ENCODE measurements at places on chromosomes 3 and 15.

DNA sequence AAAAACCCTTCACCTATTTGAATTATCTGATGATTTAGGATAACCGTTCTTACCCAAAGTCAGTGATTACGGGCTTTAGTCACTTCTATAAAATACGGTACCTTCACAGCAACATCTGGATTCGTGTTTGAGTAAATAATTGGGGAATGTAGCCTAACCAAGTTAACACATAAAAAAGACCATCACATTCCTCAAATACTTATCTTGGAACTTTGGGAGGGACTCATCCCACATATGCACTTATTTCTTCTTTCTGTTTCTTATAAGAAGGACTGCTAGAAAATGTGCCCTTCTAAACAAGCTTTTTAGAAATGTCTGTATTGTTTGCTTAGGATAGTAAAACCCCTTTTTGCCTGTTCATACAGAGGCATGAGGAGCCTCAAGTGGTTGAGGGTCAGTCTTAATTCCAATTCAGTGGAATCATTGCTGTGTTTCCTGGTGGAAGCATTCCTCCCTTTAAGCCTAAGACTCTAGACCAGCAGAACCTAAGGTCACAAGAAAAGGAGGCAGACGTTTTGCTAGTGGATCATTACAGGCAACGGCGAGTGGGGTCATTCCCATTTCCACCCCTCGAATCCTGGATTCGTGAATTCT, 67.5 kb downstream of the TMEM44 start:
- peaks cover 5% of the 10 kb centered on the region for H3K4me1 ChIP-seq
- H3K27me3 ChIP-seq: no peaks in the 10 kb centered on the region
- no peak overlapping the region for H3K27ac ChIP-seq
- DNase-seq: no peak
- no peaks in the 10 kb centered on the region for H3K36me3 ChIP-seq

GRCh38 chr3:109643590-109643989, 306.2 kb upstream of the DPPA4 start:
- H3K27me3 ChIP-seq: no peaks in the 10 kb centered on the region
- H3K36me3 ChIP-seq: no peaks in the 10 kb centered on the region
- peaks cover 5% of the 10 kb centered on the region for H3K4me1 ChIP-seq
- DNase-seq: no peak

DNA sequence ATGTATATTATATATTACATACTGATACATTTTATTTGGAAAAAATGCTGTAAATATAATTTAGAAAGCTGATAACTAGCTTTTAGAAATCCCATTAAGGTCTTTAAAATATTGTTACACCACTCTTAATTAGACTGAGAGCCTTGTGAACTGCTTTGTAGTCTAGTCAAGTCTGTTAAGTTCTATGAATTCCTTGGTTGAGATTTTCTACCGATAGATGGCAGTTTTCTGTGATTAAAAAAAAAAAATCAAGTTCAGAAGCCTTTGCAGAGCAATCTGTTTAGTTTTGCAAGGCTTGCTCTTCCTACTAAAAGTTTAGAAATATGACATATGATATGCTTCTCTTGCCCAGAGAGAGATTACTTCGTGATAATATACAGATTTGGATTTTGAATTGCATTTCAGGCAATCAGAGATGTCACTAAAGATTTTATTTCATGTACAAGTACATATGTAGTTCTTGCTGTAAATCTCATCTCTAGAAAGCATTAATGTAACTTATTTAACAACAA, 60.4 kb upstream of the SLITRK3 start:
- no peak for DNase-seq
- no peak overlapping the region for H3K4me3 ChIP-seq
- peaks cover 3% of the 10 kb centered on the region for H3K4me1 ChIP-seq
- no peaks in the 10 kb centered on the region for H3K27me3 ChIP-seq
- no peak overlapping the region for H3K27ac ChIP-seq
- no peaks in the 10 kb centered on the region for H3K36me3 ChIP-seq

DNA sequence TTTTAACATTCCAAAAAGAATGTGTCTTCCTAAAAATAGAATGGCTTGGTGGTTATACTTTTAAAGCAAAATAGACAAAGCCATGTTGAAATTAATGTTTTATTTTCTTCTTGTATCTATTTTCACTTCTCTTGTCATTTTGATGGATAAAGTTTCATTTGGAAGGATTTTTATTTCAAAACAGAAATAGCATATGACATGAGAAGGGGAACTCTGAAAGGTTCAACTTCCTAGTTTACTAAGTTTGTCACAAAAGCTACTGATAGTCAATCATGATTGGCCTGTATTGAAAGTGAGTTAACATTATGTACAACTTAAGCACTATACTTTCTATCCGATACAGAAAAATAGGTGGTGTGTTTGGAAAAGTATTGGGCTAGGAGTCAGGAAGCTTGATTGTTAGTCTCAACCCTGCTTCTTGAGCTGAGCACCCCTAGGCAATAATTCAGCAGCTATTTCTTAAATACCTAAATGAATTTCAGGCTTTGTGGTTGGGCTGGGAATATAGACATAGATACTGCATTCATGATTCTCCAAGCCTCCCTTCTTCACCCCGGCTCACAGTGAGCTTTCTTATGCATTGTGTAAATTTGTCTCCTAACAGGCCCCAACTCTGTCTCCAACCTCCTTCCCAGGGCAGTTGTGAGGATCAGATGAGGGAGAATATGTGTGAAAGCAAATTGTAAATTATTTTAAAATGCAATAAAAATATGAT, 46.9 kb upstream of the CSPG4 start:
- H3K36me3 ChIP-seq: no peaks in the 10 kb centered on the region
- no peak overlapping the region for H3K4me3 ChIP-seq
- peak overlapping the region; percentile 41 for H3K27ac ChIP-seq
- H3K27me3 ChIP-seq: no peaks in the 10 kb centered on the region
- DNase-seq: no peak

- H3K36me3 ChIP-seq: no peaks in the 10 kb centered on the region
- no peak for DNase-seq
- H3K4me3 ChIP-seq: no peak overlapping the region
- no peaks in the 10 kb centered on the region for H3K27me3 ChIP-seq
- H3K4me1 ChIP-seq: peaks cover 9% of the 10 kb centered on the region
Measured at GRCh38 chr3:195226900-195227447, 44.0 kb downstream of the XXYLT1 start.

GRCh38 chr3:47261301-47261700, 21.3 kb downstream of the KIF9 start:
- no peaks in the 10 kb centered on the region for H3K27me3 ChIP-seq
- H3K27ac ChIP-seq: no peak overlapping the region
- H3K4me3 ChIP-seq: no peak overlapping the region

DNA sequence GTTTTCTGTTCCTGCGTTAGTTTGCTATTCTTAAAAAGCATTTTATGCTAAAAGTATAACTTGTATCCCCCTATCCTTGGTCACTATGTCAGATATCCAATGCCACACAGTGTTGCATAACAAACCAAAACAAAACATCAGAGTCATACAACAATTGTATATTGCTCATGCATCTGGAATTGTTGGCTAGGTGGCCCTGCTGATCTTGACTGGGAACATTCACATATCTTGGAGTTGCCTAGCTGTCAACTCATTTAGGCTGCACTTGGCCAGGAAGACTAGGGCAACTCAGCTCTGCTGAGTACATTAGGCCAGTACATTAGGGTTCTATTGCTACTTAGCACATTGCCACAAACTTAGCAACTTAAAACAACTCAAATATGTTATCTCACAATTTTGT, 706.5 kb upstream of the UBE2E2 start:
- no peaks in the 10 kb centered on the region for H3K4me1 ChIP-seq
- no peak overlapping the region for H3K27ac ChIP-seq
- no peak for DNase-seq
- H3K4me3 ChIP-seq: no peak overlapping the region

- H3K4me3 ChIP-seq: no peak overlapping the region
- no peak overlapping the region for H3K27ac ChIP-seq
- DNase-seq: no peak
- no peaks in the 10 kb centered on the region for H3K36me3 ChIP-seq
Measured at GRCh38 chr3:1962396-1963088, 136.1 kb upstream of the CNTN4 start.

DNA sequence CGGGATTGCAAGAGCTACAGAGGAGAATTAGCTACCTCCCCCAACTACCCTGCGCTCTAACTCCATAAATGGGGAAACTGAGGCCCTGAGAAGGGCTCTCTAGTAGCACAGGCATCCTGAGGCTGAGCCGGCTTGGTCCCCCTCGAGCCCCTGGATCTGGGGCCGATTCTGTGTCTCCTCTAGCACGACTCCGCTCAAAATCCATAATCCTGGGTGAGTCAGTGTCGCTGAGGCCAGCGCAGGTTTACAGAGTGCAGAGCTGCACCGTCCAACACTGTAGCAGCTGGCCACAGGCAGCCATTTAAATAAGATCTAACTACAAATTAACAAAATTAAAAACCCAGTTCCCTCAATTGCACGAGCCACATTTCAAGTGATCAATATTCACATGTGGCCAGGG, 10.8 kb downstream of the GATA2 start:
- no peaks in the 10 kb centered on the region for H3K36me3 ChIP-seq
- H3K4me3 ChIP-seq: no peak overlapping the region
- H3K27me3 ChIP-seq: no peaks in the 10 kb centered on the region
- H3K4me1 ChIP-seq: no peaks in the 10 kb centered on the region

GRCh38 chr15:81819924-81820635, 225.7 kb downstream of the MEX3B start:
- H3K27ac ChIP-seq: no peak overlapping the region
- H3K4me3 ChIP-seq: no peak overlapping the region
- peaks cover 2% of the 10 kb centered on the region for H3K4me1 ChIP-seq
- no peak for DNase-seq

DNA sequence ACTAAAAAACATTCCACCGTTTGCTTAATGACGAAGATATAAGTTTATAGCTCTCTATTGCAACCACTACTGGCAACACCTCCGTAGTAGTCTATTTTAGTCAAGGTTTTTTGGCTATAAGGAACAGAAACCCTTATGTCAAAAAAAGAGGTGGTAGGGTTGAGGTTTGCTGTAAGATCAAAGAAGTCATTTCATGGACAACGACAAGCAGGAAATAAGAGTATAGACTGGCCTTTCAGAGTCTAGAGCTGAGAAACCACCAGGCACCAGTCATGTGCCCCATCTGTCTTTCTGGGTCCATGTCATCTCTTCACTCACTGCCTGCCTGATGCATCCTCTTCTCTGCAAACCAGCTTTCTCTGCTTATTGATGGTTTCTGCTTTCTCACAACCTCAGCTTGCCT, 42.7 kb downstream of the THBS1 start:
- DNase-seq: no peak
- H3K27ac ChIP-seq: no peak overlapping the region
- H3K36me3 ChIP-seq: no peaks in the 10 kb centered on the region
- H3K4me1 ChIP-seq: peaks cover 34% of the 10 kb centered on the region

- H3K4me1 ChIP-seq: peaks cover 25% of the 10 kb centered on the region
- no peak overlapping the region for H3K4me3 ChIP-seq
- H3K36me3 ChIP-seq: no peaks in the 10 kb centered on the region
- no peaks in the 10 kb centered on the region for H3K27me3 ChIP-seq
- no peak for DNase-seq
Measured at GRCh38 chr3:57961828-57962447, 46.3 kb upstream of the FLNB start.

GRCh38 chr15:85499371-85499887, 119.0 kb downstream of the AKAP13 start:
- H3K36me3 ChIP-seq: no peaks in the 10 kb centered on the region
- no peak overlapping the region for H3K27ac ChIP-seq
- peaks cover 8% of the 10 kb centered on the region for H3K4me1 ChIP-seq
- H3K4me3 ChIP-seq: no peak overlapping the region
- no peak for DNase-seq
- no peaks in the 10 kb centered on the region for H3K27me3 ChIP-seq

GRCh38 chr15:60507596-60508424, 28.9 kb upstream of the ICE2 start:
- DNase-seq: no peak
- H3K4me1 ChIP-seq: peaks cover 24% of the 10 kb centered on the region
- H3K27ac ChIP-seq: no peak overlapping the region
- no peak overlapping the region for H3K4me3 ChIP-seq
- no peaks in the 10 kb centered on the region for H3K27me3 ChIP-seq

DNA sequence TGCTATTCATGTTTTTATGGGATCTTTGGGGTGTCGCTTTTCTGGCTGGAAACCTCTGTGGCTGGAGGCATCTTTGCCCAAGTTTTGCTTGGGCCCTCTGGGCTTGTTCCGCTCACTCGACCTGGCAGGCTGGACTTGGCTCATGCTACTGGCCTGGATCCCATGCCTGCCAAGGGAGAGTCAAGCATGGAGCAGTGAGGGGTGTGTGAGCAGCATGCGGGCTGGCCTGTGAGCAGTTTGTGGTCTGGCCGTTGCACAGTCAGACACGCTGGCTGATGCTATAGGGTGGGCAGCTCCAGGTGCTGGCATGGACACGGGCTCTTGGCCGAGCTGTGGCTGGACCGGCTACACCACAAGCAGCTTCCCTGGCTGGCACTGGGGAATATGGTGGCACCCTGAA, 491.1 kb downstream of the AGBL1 start:
- no peak overlapping the region for H3K4me3 ChIP-seq
- no peak for DNase-seq
- H3K27ac ChIP-seq: no peak overlapping the region
- peaks cover 2% of the 10 kb centered on the region for H3K27me3 ChIP-seq
- H3K36me3 ChIP-seq: no peaks in the 10 kb centered on the region

GRCh38 chr3:158763421-158763820, 31.2 kb upstream of the RARRES1 start:
- no peaks in the 10 kb centered on the region for H3K27me3 ChIP-seq
- H3K36me3 ChIP-seq: no peaks in the 10 kb centered on the region
- H3K4me3 ChIP-seq: no peak overlapping the region
- peaks cover under 1% of the 10 kb centered on the region for H3K4me1 ChIP-seq

GRCh38 chr3:188728371-188728896, 443.3 kb upstream of the TPRG1 start:
- no peak for DNase-seq
- no peak overlapping the region for H3K4me3 ChIP-seq
- no peaks in the 10 kb centered on the region for H3K27me3 ChIP-seq
- H3K4me1 ChIP-seq: no peaks in the 10 kb centered on the region
- no peak overlapping the region for H3K27ac ChIP-seq

DNA sequence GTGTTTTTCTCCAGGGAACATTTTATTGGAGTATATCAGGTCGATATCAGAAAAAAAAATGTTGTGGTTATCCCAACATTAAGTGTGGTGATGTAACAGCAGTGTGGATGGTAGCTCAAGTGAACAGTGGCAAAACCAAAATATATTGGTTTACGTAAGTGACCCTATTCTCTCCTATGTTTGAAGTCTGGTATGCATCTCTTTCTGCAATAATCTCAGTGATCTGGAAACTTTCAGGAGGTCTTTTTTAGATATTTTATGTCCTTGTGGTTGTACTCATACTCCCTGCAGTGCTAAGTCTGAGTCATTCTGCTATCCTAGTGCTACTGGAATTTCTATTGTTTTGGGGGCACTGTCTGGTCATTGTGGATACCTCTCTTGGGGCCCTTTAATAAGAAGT, 137.9 kb downstream of the SNRPN start:
- H3K27me3 ChIP-seq: no peaks in the 10 kb centered on the region
- no peak overlapping the region for H3K4me3 ChIP-seq
- H3K27ac ChIP-seq: no peak overlapping the region
- DNase-seq: no peak
- peaks cover 48% of the 10 kb centered on the region for H3K36me3 ChIP-seq

- DNase-seq: no peak
- H3K36me3 ChIP-seq: no peaks in the 10 kb centered on the region
- H3K27ac ChIP-seq: no peak overlapping the region
- H3K27me3 ChIP-seq: no peaks in the 10 kb centered on the region
- H3K4me3 ChIP-seq: no peak overlapping the region
- H3K4me1 ChIP-seq: peaks cover 7% of the 10 kb centered on the region
Measured at GRCh38 chr3:178388473-178388872, 147.8 kb upstream of the KCNMB2 start.
